Heart right ventricle (tissue), 16 donors: ENCODE measurements at places on chromosomes 2 and 18. TPM values are rescaled to one million over a fixed set of nuclear protein-coding genes. Genes with fewer than 3 reads are reported as not detected.
A peak's percentile ranks its signal among the peaks of the same experiment; 100 is the strongest.

DNA sequence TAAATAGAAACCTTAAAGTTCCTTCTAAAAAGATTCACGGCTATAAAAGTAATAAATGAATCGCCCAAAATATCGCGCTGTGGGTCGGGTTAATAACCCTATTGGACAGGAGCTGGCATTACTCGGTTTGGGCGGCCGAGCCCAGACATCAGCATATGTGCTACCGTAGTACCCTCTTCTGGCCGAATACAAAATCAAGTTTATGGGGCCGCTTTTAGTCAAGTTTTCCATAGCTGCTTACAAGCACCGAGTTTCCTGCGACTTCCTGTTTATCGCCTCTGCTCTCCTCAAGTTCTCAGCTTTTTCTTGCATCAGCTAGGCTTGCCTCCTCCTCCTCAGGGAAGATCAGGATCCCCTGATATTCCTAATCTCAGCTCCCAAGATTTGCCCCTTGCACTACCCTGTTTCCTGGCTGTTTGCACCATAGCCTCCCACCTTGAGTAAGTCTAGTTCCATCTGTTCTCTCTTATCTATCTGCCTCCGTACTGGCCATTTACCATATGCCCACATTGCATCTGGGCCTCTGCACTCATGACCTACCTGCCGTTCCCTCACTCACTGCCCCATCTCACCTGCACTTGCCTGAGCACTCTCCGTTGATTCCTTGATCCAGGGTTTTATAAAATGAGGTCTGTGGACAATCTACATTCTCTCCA is 56.1 kb downstream of the SLC35F5 start:
- H3K36me3 ChIP-seq = no peaks in the 10 kb centered on the region
- no peaks in the 10 kb centered on the region for H3K27me3 ChIP-seq
- no peak overlapping the region for H3K4me3 ChIP-seq
- no peaks in the 10 kb centered on the region for H3K4me1 ChIP-seq
- H3K27ac ChIP-seq = no peak overlapping the region

GRCh38 chr2:122034344-122034743 is 278.9 kb downstream of the TSN start:
- no peak for DNase-seq
- no peaks in the 10 kb centered on the region for H3K36me3 ChIP-seq
- no peak overlapping the region for H3K4me3 ChIP-seq
- H3K27me3 ChIP-seq = no peaks in the 10 kb centered on the region
- H3K4me1 ChIP-seq = no peaks in the 10 kb centered on the region
- no peak overlapping the region for H3K27ac ChIP-seq

DNA sequence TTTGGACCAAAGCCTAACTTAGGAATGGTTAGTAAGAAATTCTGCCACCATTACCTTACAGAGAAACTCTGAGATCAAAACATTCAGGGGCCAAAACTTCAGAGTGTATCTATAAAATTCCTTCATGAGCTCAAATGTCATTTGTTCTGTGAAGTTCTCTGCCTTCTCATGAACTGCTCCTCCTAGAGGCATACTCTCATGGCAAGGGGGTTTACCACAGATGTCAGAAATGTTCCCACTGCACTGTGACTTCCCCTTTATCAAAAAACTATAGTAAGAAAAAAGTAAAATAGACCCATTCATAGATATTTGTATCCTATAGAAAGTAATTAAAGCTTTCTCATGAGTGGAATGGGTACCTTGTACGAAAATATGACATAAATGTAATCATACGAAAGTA is 68.5 kb downstream of the USP40 start:
- H3K27me3 ChIP-seq = no peaks in the 10 kb centered on the region
- H3K36me3 ChIP-seq = peaks cover 84% of the 10 kb centered on the region
- H3K4me1 ChIP-seq = no peaks in the 10 kb centered on the region
- no peak for DNase-seq

- DNase-seq = no peak
- no peaks in the 10 kb centered on the region for H3K36me3 ChIP-seq
- H3K27ac ChIP-seq = no peak overlapping the region
- no peaks in the 10 kb centered on the region for H3K4me1 ChIP-seq
- H3K4me3 ChIP-seq = no peak overlapping the region
These were observed 398.0 kb upstream of the CDH20 start for GRCh38 chr18:60935041-60935910.

- peak overlapping the region; percentile 83 for H3K4me3 ChIP-seq
- no peaks in the 10 kb centered on the region for H3K27me3 ChIP-seq
- H3K36me3 ChIP-seq = no peaks in the 10 kb centered on the region
These were observed 1.4 kb downstream of the NEDD4L start for GRCh38 chr18:58045242-58046092.

DNA sequence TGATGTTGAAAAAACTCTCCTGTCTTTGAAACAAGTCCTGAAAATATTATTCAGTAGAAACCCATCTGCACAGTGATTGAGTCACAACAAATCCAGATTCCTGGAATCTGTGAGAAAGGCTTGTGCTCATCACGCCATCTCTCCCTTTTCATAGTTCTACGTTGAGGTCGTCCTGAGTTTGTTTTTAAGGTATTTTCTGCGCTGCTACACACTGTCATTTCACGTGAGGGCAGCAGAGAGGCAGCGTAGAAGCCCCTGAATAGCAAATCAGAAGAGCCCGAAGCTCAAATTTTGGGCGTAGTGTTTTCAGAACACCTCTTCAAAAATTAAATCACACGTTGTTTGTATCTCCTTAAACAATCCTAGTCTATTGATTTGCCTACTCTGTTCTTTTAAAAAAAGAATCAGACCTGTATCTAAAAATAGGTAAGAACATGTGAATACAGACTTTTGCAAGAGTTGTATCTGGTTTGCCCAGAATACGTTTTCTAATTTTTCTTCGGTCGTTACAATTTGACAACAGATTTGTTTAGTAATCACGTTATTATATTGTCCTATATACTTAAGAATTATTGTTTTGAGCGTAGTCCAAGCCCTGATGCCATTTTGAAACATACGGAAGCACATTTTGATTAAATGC is 61.6 kb upstream of the SLC38A11 start:
- H3K27ac ChIP-seq = no peak overlapping the region
- no peak overlapping the region for H3K4me3 ChIP-seq
- peak; percentile 8 for DNase-seq

DNA sequence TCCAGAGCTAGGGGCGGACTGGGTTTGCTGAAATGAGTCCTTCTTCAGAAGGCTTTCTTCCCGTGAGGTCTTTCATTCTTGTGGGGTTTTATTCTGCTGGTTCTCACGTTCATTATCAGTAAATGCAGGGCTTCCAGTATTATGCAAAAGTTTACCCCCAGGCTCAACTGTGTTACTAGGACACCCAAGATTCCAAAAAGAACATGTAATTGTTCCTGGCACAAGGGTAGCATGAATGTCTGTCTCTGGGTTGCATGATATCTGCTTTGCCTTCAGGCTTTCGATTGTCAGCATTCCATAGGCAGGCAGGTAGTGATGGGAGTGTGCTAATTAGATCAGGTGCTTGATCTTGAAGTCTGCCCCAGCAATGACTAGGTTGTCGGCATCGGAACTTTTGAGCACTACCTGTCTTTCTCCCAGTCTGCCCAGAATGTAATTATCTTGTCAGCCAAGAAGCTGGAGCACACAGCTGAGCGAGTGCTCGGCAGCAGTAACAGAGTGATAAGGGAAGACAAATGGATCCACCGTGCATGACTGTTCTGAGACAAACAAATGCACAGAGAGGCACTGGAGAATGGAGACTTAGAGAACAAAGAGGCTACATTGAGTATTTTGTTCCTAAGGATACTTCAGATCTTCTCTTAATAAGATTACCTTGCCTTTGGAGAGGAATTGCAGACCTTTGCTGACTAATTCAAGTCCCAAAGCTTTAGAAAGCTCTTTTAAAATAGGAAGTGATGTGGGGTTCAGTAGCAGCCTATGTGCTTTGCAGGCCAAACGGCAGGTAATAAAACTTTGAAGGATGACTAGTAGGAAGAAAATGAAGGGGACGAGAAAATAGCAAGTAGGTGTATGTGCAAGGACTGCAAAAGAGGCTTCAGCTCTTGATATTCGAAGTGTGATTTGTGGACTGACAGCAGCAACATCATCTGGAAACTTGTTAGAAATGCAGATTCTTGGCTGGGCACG is 41.9 kb downstream of the ITGB6 start:
- H3K27ac ChIP-seq = no peak overlapping the region
- H3K4me1 ChIP-seq = peaks cover 11% of the 10 kb centered on the region
- H3K4me3 ChIP-seq = peak overlapping the region; percentile 23
- DNase-seq = no peak
- no peaks in the 10 kb centered on the region for H3K36me3 ChIP-seq

DNA sequence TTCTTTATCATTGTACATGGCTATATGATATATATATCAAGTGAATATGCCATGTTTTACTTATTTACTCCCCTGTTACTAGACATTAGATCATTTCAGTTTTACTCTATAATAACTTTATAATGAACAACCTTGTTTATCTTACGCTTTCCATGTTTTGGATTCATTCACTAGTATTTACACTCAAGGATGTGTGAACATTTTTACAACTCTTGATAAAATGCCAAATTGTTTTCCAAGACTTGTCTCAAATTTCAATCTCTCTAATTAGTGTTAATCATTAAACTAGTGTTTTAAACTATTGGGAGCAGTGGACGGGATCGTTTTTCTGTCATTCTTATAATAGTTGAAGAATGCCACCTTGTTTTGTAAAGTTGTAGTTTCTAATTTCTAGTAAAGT is 51.5 kb upstream of the B3GNT7 start:
- no peak overlapping the region for H3K27ac ChIP-seq
- no peaks in the 10 kb centered on the region for H3K4me1 ChIP-seq
- DNase-seq = no peak

DNA sequence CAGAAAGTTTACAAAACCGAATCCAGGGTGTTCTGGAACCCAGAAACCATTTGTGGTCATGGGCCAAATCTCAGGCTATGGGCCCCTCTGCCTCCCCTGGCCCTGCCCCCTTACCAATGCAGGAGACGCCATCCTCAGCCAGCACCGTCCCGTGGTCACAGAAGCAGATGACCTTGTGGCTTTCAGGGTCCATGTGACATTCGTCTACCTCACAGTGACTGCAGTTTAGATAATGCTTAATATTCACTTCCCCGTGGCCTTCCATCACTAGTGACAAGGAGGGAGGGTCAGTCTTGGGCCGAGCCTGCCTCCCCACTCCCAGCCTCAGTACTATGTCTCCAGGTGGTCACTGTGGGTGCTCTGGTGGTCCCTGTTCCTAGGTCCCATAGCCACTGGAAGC is 111.6 kb downstream of the CLIP4 start:
- no peaks in the 10 kb centered on the region for H3K4me1 ChIP-seq
- no peak for DNase-seq
- no peak overlapping the region for H3K27ac ChIP-seq
- no peak overlapping the region for H3K4me3 ChIP-seq

DNA sequence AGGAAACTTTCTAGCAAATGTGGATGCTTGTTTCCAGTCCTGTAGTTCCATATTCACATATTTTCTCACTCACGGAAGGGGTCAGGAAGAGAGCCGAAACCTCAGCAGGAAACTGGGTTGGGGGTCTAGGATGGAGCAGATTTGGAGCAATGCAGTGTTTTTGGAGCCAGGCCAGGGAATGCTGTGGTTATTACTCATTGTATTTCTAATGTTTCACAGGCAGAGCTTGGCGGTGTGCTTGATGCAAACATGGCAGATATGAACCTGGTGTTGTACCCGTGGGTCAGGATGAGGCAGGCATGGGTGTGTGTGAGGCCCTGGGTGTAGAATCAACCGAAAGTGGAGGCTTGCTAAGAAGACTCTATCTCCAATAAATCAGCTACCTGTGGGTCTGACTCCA is 34.6 kb upstream of the ACKR3 start:
- H3K27me3 ChIP-seq = no peaks in the 10 kb centered on the region
- H3K4me1 ChIP-seq = no peaks in the 10 kb centered on the region
- DNase-seq = no peak
- no peak overlapping the region for H3K27ac ChIP-seq

- no peaks in the 10 kb centered on the region for H3K4me1 ChIP-seq
- no peaks in the 10 kb centered on the region for H3K36me3 ChIP-seq
- H3K4me3 ChIP-seq = no peak overlapping the region
- no peak overlapping the region for H3K27ac ChIP-seq
- H3K27me3 ChIP-seq = no peaks in the 10 kb centered on the region
- no peak for DNase-seq
These were observed 185.0 kb downstream of the WDR7 start for GRCh38 chr18:56836173-56836572.

DNA sequence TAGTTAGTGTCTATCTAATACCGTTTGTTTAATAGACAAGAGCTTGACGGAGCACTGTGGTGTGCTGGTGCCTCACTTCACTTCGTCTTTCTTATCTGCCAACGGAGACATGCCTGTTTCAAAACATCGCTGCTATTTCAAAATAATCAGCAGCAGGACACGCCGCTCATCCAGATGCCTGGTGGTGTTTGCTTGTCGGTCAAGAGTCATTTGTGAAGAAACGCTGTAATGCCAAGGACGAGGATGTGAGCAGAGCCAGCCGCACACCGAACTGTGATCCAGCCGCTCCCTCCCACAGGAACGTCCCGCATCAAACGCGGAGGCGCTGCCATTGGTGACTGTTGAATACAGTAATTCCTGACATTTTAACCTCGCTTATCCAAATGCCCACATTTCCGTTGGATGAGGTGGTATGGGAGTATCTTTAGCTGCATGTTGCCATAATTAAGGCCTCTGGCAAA is 432.4 kb downstream of the FBXO15 start:
- no peaks in the 10 kb centered on the region for H3K4me1 ChIP-seq
- DNase-seq = no peak
- H3K27me3 ChIP-seq = peaks cover 4% of the 10 kb centered on the region
- H3K27ac ChIP-seq = no peak overlapping the region
- no peak overlapping the region for H3K4me3 ChIP-seq

DNA sequence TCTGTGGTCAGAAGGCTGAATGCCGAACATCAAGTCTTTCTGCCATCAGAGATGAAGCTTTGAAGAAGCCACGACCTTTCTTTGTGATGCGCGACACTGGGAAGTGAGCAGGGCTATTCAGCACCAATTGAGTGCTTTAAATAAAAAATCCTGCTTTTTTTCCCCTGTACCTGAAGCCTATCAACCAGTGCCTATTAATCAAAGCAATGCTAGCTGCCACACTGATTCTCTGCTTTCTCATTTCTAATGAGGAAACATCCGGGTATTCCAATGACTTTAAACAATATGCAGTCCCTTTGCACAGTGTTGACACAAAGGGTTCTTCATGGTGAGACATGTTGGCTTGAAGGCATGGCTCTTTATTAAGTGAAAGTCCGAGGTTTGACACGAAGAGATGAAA is 88.0 kb downstream of the GALR1 start:
- H3K4me3 ChIP-seq = no peak overlapping the region
- H3K27me3 ChIP-seq = peaks cover 10% of the 10 kb centered on the region
- no peaks in the 10 kb centered on the region for H3K36me3 ChIP-seq
- no peak overlapping the region for H3K27ac ChIP-seq

Gene ST6GAL2
- 0.15 TPM for total RNA-seq

Gene PRLH
- not detected for total RNA-seq
